T-helper 2 cell (primary cell): ENCODE measurements at places on chromosomes 7 and 10.

- DNase-seq = no peak
These were observed 9.6 kb upstream of the SRI start for GRCh38 chr7:88229302-88229995.

DNA sequence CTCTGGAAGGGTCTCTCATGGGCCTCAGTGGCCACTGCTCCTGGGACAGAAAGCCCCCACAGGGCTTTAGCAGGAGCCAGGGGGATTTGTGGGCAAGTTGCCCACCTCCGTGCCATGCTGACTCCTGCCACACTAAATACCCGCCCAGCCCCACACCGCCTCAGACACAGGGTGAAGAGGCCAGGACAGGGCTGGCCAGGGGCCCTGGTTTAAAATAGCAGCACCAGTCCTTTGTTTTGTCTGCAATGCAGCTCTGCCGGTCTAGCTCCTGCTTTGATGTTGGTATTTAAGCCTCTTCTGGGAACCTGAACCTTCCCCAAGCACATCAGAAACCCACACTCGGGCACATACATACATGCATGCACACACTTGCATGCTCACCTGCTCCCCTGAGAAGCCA is 14.4 kb upstream of the TNRC18 start:
- DNase-seq = no peak

- DNase-seq = no peak
These were observed 137.8 kb upstream of the CNTNAP2 start for GRCh38 chr7:145978769-145979168.

- DNase-seq = no peak
These were observed 23.6 kb downstream of the DAGLB start for GRCh38 chr7:6423942-6424701.

DNA sequence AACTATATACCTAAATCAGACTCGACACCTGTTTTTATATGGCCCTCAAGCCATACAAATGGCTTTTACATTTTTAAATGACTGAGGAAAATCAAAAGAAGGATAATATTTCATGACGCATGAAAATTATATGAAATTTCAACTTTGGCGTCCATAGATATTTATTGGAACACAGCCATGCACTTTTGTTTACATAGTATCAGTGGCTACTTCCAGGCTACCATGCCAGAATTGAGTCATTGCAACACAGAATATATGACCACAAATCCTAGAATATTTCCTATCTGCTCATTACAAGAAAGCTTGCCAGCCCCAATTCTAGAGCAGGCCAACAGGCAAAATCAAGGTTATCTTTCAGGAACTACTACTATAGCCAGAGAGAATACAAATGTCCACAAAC is 29.3 kb downstream of the AFAP1L2 start:
- no peak for DNase-seq

GRCh38 chr10:60295028-60295937 is 94.4 kb downstream of the ANK3 start:
- DNase-seq = no peak

DNA sequence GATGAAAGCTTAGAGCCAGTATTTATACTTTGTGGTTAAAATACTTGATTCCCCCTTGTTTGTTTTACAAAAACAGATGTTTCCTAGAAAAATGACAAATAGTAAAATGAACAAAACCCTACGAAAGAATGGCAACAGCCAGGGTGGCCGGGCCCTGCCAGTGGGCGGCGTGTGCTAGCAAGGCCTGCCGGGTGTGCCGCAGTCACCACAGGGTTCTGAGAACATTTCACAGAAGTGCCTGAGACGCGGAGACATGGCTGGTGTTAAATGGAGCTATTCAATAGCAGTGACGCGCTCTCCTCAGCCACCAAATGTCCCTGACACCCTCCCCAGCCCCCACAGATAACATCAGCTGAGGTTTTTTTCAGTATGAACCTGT is 14.5 kb downstream of the GPR146 start:
- peak; percentile 20 for DNase-seq

DNA sequence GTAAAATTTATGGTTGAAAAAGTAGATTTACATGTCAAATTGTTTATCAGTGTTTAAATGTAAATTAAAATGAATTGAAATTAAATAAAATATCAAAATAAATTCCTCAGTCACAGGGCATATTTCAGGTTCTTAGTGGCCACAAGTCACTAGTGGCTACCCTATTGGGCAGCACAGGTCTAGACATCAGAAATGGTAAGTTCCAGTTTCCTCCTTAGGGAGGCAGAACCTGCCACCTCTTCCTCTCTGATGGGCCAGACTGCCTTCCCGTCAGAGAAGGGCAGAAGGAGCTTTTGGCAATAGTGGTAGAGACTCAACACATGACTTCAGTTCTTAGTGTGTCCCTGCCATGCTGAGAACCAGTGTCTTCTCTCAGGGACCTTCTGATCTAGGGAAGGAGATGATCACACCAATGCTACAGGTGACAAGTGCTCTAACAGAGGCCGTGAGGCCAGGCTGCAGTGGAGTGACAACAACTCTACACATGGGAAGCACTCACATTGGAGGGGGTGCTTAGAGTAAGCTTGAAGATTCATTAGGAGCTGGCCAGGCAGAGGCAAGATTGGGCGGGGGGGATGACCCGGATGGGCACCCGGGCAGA is 14.4 kb upstream of the PCBD1 start:
- no peak for DNase-seq

DNA sequence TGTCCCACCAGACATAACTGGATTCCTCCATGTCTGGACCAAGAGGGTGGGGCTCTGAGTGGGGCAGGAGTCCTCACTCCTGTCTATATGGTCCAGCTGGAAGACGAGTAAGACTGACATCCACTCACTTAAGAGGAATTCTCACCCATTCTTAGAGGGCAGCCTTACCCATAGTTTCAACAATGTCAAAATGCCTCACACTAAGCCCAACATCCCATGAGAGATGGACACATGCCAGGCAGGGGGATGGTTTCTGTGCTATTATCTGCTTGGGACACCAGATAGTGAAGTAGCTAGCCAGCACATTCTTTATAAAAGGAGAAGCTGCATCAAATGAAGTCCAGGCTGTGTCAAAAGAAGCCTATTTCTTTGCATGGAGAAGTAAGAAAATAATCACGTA is 4.7 kb upstream of the LANCL2 start:
- no peak for DNase-seq

- DNase-seq = no peak
These were observed at the start of gene GNG11 for GRCh38 chr7:93921607-93922566. TSS of gene GNG11 (plus strand) at chr7:93921735. CDS start at chr7:93922138, 403 bp downstream.

- no peak for DNase-seq
These were observed 18.5 kb upstream of the MGMT start for GRCh38 chr10:129448539-129448938.

- no peak for DNase-seq
These were observed 8.9 kb upstream of the LBX1 start for GRCh38 chr10:101237982-101238731.

GRCh38 chr10:79193694-79194382 is 125.1 kb downstream of the ZMIZ1 start:
- no peak for DNase-seq

DNA sequence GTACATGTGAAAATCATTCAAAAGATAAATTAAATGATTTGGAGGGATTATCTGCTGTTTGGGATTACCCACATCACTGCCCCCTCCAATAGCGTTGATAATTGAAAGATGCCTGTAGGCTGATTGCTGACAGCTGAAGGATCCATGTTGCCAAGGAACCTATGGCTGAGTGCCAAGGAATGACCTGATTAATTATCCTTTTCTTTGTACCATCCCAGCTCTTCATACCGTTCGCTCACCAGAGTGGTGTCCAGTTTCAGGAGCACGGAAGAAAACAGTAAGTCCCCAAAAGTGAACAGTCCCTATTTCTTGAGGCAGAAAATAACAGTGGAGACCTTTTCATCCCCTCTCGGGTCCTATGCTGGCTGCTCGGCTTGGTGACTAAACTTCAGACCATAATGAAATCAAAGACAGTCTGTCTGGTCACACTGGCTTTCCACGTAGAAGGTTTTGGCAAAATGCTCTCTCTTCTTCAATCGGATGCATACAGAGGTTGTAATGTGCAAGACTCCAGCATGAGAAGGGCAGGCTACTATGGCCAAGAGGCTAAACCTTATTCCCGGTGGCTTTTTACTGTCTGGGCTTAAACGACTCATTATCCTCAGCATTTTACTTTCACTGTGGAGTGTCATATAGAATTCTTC is 108.8 kb downstream of the SPAG6 start:
- no peak for DNase-seq

DNA sequence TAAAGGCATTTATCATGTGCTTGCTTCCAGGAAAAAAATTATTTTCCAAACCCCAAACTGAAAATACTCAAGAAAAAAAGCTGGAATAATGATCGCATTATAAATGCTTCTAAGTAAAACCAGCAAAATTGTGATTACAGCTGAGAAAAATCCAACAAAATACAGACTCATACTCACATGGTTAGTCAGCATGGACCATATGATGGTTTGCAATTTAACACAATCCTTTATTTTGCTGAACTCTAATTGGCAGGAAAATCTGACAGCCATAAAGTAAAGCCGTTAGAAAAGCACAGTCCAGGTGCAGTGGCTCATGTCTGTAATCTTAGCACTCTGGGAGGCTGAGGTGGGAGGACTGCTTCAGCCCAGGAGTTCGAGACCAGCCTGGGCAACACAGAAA is 59.6 kb downstream of the BRI3 start:
- no peak for DNase-seq

- no peak for DNase-seq
These were observed 10.7 kb downstream of the PTF1A start for GRCh38 chr10:23202779-23203178.

DNA sequence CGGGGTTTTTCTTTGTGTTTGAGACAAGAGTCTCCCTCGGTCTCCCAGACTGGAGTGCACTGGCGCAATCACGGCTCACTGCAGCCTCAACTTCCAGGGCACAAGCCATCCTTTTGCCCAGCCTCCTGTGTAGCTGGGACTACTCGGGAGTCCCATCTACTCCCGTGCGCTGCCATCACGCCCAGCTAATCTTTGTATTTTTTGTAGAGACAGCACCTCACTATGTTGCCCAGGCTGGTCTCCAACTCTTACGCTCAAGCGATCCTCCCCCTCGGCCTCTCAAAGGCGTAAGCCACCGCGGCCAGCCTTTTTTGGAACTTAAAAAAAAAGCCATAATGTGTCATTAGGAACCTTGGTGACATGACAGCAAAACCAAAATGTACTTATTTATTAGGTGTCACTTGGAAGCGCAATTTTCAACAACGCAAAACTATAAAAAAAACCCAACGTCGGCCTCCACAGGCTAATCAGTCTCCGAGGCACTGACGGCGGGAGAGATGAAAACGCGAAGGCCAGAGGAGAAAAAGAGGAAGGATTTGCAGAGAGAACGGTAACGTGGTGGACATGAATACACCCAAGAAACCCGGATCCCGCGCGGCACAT is 911 bp upstream of the HNRNPH3 start:
- no peak for DNase-seq

- DNase-seq = no peak
These were observed 28.1 kb downstream of the CSGALNACT2 start for GRCh38 chr10:43166207-43166879.

- DNase-seq = no peak
These were observed 36.2 kb downstream of the HIP1 start for GRCh38 chr7:75702515-75702914.

DNA sequence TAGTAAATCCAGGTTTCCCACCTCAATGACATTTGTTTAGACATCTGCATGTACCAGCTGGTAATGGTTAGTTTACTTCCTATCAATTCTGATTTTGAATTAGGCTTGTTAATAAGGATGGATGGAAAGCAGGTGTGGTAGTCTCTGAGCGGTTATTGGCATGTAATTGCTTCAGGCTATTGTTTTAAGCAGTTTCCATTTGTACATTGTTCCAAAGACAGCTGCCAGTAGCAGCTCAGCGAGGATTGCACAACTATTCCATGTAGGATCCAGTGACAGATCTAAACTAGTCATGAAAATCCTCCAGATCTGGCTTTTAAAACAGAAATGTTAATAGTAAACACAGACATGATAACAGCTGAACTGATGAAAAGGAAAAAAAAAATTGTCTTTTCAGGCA is 436.0 kb upstream of the ADARB2 start:
- no peak for DNase-seq

DNA sequence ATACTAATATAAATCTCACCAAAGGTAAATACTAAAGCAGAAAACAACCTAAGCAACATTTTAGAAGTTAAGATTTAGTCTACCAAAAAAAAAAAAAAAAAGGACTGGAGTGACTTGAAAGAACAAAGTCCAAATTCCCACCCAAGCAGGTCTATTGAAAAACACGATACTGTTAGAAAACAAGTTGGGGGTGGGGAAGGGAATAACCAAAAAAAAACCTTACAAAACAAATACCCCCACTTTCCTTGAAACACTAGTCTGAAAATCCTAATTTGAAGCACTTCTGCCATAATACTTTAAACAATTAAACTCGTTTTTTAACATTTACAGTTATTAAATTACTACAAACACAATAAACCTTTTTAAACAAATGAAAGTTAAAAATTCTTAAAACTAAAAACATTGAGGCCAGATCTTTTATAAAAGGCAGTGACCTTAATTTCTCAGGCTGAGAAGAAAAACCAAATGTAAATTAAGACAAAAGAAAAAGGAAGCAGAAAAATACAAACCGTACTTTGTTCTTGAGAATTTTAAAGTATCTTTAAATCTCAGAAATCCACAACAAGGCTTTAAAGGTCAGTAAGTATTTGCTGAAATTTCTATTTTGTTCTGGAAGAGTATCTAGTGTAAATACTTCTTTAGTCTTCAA is 135.1 kb downstream of the NRBF2 start:
- DNase-seq = no peak

GRCh38 chr10:133028956-133029355 is 58.8 kb upstream of the ADGRA1 start:
- no peak for DNase-seq

GRCh38 chr7:92547579-92547978 is 19.0 kb downstream of the RBM48 start:
- no peak for DNase-seq

DNA sequence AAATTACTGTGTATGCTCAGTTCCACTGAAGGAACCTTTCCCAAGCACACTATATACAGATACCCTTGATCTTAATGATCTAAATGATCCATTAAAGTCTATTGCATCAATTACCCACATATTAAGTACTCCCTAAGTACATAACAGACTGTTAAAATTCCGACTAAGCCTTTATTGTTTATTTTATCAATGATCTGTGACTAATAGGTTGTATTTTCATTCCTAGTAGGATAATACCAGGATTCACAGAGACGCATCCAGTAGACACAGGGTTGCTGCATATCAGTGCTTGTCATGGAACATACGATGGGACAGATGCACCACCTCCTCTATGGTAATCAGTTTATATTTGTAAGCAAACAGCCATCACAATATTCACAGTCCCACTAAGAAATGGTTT is 159.6 kb upstream of the SLC26A5 start:
- DNase-seq = no peak

DNA sequence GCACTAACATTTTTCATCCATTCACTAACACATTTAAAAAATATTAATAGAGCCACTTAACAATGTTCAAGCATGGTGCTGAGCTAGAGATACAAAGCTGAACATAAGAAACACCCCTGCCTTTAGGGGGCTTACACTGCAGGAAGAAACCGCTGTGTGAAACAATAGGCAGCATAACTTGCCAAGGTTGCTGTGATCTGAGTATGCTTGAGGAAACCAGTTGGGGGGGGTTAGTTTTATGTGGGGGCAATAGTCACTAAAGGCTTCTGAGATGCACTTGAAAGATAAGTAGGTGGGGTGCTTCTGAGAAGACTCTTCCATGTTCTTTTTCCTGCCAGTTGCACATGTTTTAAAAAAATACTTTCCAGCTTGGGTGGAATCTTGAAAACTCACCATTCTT is 2.8 kb downstream of the RBM17 start:
- DNase-seq = no peak
